Stimulated activated CD4-positive, alpha-beta T cell treated with anti-CD3 and anti-CD28 coated beads, Interleukin-1b, Interleukin-23, amount 100 ng/mL, for 4 hours (primary cell): ENCODE measurements at places on chromosomes 3 and 15.

DNA sequence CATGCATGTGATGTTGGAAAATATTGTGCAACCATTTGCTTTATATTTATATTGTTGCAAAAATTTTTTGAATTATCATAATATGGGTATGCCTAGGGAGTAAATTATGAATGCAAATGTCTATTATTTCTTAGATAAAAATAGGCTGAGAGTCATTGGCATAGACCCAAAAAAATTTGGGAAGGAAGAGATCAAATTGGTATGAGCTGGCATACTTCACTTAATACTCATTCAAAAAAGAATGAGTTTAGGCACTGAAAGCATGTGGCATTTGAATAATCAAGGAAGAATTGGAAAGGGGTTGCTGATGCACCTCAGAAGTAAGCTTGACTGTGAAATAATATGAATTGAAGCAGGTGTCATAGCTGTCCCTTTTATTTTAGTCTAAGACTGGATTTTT is 764.0 kb upstream of the DPPA4 start:
- DNase-seq = no peak

GRCh38 chr3:122098611-122099010 is 43.4 kb downstream of the CD86 start:
- DNase-seq = no peak

GRCh38 chr3:73364517-73364916 is 260.2 kb downstream of the PDZRN3 start:
- no peak for DNase-seq

DNA sequence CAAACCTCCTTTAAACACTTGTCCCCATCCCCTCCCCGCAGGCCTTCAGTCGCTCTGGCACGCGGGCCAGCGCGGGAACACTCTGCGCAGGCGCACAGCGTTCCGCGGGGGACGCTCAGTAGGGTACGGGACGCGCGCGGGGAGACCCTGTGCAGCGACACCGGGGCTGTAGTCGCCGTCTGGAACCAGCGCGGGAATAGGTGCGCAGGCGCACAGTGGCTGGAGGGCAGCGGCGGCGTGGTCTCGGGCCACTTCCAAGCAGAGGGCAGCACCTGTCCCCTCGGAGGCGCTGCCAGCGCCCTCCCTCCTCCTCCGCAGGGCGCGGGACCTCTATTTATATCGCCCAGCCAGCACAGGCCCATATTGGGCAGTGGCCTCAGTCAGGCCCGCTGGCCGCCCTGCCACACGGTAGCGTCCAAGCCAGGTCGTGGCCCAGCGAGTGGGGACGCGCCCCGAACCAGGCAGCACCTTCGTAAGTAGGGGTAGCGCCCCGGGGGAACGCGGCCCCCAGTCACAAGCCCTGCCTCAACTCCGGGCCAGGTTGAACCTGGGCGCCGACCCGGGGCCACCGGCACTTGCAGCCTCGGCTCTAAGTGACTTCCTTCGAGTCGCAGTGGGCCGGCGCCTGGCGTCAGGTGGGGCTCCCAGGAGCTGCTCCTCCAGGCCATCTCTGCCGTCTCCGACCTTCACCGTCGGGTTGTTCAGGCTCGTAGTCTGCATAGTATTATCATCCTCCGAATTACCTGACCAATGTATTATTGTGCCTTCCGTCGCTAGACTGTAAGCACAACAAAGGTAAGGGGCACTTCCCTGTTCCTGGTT is at the start of gene KBTBD12:
TSS of gene KBTBD12 (plus strand) at position 118 of the 822 bp plus-strand sequence. CDS start 7,830 bp downstream, outside the sequence.
- DNase-seq = no peak

- no peak for DNase-seq
Observed at GRCh38 chr3:133914839-133915600, 19.3 kb upstream of the RAB6B start.

- no peak for DNase-seq
Observed at GRCh38 chr15:25655207-25655948, 207.7 kb downstream of the ATP10A start.

DNA sequence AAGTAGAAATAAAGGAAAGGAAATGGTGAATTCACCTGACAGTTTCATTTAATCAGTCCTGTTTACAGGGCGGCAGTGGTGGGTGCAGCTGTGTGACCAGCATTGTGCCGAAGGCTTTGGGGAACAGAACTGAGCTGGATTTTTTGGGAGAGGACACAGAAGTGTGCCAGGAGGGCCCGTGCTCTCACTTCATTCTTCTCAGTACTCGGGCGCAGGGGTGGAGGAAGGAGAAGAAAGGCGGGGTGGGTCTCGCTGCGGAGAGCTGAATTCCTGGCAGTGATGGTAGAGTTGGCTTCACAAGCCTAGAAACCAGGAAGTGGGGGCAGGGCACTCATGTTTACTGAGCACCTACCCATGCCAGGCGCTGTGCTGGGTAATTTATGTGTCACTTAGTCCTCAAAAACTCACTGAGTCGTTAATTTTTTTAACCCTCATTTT is 64.6 kb downstream of the CRTC3 start:
- peak; percentile 58 for DNase-seq

GRCh38 chr15:66786222-66786621 is 84.2 kb downstream of the SMAD6 start:
- no peak for DNase-seq

GRCh38 chr3:38171622-38172021 is 6.3 kb downstream of the OXSR1 start:
- DNase-seq = no peak

- DNase-seq = no peak
Observed at GRCh38 chr3:77160931-77161497, 121.1 kb downstream of the ROBO2 start.

DNA sequence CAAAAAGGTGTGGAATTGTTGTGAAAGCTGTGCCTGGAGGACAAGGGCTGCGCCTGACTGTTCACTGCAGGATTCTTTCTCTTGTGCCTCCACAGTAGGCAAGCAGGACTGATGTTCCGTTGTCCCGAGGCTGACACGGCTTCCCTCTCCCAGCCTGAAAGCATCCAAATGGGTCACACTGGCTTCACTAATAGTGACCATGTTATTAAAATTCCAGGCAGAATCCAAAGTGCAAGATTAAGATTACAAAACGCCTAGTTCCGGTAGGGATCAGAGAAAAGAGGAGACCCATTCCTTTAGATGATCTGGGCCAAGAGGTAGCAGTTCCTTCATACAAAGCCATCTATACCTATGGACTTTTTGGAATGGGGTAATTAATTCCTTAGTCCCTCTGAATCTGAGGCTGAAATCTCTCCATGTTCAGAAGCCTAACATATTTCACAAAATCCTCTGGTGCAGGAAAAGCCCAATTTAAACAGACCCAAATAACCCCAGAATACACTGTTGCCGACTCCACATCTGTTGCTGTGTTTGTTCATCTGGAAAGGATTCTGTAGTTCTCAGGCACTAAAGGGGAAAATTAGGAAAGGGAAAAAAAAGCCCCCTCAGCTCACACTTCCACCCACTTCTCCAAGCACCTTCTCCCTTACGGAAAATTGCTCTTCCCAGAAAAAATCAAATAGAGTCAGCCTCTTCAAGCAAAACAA is 145.9 kb downstream of the RORA start:
- DNase-seq = no peak
